ENCODE measurements at places on chromosomes 3 and 15.

GRCh38 chr3:56725175-56725574 is 42.1 kb upstream of the TASOR start:
- no peak for DNase-seq

DNA sequence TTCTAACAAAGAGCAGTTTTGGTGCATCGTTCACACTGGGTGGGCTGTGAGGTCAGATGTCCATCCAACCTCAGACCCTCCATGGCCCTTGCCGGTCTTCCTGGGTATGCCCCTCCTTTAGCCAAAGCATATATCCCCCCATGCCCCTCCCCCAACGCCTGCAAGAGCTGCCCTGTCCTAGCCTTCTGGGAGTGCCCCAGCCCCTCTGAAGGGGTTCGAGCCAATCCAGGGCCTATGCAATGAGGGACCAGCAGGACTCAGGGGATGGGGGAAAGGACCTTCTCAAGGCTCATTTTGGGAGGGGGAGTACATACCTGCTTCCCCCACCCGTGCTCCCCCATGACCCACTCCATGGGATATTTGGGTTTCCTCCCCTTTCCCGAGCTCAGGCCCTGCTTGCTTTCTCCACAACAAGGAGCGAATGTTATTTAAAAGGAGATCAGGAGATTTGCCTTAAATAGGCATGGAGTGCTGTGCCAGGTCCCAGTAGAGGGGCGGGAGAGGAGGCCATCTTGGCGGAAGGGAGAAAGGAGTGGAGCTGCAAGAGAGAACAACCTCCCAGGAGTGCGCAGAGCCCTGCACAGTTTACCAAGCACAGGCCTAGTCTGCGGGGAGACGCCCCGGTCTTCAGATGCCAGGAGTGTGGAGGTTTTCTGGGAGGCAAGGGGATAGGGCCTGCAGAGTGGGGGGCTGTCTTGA is 18.2 kb downstream of the PIF1 start:
- DNase-seq = no peak

GRCh38 chr3:66036586-66037148 is 2.1 kb downstream of the MAGI1 start:
- DNase-seq = no peak

DNA sequence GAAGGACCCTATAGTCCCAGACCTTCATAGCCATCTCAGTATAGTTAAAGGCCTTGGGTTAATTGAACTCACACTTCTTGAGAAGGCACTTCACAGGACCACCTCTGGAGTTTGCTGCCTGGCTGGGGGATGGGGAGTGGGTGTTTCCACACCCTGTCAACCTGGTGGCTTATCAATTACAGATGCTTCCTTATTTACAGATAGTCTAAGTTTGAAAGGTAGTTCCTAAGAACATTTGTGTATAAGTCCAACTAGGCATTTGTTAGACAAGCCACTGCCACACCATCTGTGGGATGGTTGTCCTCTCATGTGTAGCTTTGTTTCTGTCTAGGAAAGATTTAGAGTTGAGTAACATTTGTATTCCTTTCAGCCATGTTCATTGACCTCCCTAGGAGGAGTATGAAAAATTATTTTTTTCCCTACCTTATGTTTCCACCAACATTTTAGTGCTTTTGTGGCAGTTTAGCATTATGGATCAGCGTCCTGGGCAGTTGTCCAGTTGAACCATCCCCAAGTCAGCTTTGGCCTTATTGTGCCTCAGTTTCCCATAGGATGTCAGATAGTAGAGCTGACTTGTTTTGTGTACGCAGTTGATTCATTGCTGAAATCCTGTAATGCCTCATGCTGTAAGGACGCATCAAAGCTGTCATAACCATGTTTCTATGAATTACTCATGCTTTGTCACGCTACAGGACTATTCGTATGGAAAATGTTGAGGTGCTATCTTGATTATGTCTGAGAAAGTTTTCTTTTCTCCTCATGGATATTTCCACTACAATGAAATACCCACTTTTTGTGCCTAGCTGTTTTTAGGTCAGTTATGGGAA is 21.2 kb upstream of the SIAH2 start:
- no peak for DNase-seq

GRCh38 chr3:157051055-157051454 is 108.9 kb downstream of the CCNL1 start:
- DNase-seq = no peak

DNA sequence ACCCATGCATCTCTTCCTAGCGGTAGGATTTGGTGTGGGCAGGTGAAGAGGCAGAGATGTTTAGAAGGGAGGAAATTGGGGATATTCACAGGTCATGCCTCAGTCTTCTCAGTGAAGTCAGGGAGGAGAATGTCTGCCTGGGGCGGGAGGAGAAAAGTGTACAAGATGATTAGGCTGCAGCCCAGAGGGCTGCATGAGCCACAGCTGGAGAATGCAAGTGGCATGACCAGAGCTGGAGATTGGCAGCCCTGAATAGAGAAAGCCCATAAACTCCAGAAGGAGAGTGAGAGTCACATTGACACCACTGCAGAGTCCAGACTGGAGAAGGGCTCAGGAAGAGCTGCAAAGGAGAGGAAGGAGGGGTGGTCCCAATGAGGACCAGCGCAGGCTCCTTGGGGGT is 22.6 kb downstream of the PDHB start:
- no peak for DNase-seq

DNA sequence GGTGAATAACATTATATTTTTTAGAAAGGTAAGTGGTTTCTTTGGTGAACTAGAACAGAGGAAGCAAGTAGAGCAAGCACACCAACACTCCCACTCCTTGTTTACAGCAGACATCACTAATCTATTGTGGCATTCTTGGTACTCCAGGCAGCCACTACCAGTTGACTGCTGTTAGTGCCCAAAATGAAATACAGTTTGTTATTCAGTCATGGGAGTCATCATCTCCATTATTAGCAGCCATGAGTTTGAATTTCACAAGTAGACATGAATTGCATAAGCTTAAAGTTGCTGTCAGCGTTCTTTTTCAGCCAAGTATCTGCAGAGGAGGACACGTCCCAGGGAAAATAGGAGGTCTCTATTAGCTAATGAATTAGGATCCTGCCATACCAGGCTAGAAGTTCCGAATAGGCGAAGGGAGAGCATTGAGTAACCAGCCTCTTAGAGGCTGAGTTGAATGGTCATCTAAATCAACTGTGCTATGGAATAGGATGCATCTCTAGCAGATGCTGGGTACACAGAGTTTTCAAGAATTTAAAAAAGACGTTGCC is 252.7 kb upstream of the ICE2 start:
- DNase-seq = no peak

DNA sequence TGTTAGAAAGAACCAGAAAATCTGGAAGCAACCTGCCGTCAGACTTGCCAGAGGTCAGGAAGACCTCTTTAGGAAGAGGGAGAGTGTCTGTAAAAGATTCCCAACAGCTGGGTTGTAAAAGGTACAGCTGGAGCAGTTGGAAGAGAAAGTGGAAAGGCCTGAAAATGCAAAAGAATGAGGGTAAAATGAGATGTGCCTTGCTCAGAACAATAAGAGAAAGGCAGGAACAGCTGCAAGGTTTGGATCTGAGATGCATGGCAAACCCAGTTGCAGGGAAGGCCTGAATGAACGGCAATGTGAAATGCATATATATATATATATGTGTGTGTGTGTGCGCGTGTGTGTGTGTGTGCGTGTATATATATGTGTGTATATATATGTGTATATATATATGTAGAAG is 88.1 kb downstream of the ZIC1 start:
- no peak for DNase-seq

DNA sequence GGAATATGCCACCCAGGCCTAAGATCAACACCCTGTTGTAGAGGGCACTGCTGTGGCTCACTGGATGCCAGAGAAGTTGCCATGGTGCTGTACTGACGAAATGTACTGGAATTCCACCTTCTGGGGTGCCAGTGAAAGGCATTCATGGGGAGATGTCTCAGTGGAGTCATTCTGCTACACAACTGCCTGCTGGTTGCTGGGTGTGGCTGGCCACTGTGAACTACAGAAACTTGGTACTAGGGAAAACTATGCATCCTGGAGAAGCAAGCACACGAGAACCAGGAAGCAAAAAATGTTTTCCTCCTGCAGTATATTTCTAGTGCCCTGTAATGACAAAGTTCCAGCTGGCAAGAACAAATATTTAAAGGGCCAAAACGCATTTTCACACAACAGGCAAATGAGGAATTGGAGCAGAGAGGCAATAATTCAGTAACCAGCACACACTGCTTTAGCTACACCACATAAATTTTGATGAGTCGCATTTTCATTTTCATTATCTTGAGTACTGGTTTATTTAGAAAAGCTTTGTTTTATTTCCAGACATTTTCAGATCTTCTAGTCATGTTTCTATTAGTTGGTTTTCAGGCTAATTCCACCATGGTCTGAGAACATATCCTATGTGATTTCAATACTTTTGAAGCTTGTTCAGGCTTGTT is 18.3 kb upstream of the RFX7 start:
- no peak for DNase-seq

GRCh38 chr15:70835415-70835814 is 18.5 kb downstream of the LARP6 start:
- no peak for DNase-seq

DNA sequence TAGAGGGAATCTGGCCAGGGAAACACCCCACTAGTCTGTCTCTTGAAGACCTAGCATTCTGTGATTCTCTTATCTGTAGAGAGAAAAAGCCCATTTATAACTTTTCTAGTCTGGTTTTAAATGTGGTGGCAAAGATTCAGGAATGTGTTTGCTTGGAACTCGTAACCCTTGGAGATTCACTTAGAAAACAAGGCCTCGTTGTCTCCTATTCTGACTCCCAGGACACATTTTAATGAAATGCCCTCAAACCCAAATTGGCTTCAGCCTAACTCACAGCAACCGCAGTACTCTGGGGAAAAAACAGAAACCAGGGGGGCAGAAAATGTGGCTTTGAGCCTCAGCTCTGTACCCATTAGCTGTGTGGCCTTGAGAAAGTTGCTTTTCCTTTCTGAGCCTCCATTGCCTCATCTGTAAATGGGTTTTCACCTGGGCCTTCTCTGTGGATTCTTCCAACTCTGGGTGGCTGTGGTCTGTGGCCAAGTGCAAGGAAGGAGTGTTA is 36.5 kb downstream of the RPLP1 start:
- DNase-seq = no peak

GRCh38 chr15:95681836-95682544 is 648.5 kb upstream of the NR2F2 start:
- no peak for DNase-seq

DNA sequence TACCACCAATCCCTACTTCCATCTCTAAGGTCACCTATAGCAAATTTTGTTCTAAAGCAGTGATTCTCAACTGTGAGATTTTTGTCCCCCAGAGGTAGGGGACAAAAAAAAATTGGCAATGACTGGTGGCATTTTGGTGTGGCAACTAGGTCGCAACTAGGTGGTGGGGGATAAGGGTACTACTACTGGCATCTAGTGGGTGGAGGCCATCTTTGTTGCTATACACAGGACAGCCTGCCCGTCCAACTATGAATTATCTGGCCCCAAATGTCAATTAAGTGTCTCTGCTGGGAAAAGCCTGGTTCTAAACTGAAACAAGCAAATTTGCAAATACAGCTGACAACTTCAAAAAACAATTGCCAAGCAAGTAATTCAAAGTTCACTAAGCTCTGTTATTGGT is 1.4 kb downstream of the MTMR10 start:
- no peak for DNase-seq

DNA sequence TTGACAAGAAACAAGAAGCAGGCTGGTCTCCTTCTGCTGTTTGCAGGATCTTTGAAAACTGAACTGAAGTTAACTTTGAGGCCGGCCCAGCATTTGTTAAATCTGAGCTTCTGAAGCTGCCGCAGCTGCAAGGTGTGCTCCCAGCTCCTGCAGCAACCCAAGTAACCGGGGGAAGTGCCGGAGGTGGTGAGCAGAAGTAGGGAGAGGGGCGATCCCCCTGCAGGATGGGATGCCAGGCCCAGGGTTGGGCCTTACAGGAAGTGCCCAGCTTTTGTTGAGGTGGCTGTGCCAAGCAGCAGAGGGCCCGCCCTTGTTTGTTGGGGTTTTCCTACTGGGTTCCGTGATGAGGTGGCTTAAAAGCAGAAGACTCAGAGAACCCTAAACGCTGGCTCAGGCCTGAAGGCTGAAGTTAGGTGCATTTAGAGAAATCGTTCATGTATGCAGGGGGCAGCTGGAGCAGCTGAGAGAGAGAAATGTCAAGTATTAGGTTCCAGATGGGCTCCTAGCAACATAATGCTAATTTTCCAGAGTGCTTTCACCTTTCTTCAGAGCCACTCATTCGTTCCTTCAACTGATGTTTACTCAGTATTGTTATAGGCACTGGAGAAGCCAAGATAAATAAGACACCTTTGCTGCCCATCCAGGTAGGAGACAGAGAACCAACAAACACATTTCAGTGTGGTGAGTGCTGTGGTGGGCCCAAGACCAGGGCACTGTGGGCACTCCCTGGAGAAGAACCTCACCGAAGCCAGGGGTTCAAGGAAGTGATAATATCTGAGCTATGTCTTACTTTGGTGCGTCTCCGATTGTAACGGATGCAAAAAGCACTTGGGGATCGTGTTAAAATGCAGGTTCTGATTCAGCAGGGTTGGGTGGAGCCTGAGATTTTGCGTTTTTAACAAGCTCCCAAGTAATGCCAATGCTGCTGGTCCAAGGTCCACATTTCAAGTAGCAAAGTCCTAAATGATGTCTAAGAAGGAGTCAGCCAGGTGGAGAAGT is 42.2 kb upstream of the PLCL2 start:
- DNase-seq = peak; percentile 26

- no peak for DNase-seq
Observed at GRCh38 chr3:89061259-89061658, 46.2 kb upstream of the EPHA3 start.

DNA sequence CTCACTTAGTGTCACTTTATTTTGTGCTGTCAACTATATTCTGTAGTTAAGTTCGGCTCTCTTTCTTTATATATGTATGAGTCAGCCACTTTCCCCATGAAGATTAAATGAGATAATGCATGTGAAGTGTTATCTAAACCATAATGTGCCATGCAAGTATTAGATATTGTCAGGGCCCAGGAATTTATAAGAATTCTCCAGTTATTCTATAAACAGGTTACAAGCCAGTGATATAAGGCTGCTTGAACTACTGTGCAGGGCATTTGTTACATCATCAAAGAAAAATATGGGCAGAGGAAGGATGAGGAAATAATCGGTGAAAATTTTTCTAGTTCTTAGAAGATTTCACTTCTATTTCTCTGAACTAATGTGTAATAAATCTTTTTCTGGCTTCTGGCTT is 1049.0 kb upstream of the NR2F2 start:
- DNase-seq = no peak

DNA sequence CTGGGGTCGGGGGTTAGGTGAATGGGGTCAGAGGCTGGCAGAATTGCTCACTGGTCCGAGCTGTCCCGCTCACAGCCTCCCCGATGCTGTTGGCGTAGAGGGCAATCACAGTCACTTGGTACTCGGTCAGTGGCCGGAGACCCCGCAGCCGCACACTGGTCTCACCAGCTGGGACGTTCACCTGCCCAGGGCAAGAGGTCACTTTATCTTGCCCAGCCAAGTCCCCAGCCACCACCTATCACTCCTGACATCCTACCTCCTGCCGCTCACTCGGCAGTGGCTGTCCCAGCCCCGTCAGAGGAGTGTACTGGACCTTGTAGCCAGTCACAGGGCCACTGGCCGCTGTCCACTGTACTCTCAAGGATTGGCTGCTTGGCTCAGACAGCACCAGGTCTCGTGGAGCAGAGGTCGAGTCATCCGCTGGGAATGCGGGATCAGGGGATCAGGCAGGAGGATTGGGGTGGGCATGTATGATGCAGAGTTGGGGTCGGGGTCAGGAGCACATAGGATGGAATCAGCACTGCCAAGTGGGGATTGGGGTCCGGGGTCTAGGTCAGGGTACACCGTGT is 2.5 kb downstream of the COL7A1 start:
- no peak for DNase-seq

Data from NCI-H1436 (cell line).